ENCODE measurements at places on chromosomes 4 and X.

GRCh38 chrX:104427073-104427472 lies 138.9 kb upstream of the IL1RAPL2 start:
- no peak for DNase-seq

GRCh38 chr4:16532240-16532970 lies 306.1 kb upstream of the TAPT1 start:
- peak; percentile 40 for DNase-seq

GRCh38 chr4:9812501-9813340 lies 31.3 kb downstream of the DRD5 start:
- DNase-seq = peak; percentile 62

DNA sequence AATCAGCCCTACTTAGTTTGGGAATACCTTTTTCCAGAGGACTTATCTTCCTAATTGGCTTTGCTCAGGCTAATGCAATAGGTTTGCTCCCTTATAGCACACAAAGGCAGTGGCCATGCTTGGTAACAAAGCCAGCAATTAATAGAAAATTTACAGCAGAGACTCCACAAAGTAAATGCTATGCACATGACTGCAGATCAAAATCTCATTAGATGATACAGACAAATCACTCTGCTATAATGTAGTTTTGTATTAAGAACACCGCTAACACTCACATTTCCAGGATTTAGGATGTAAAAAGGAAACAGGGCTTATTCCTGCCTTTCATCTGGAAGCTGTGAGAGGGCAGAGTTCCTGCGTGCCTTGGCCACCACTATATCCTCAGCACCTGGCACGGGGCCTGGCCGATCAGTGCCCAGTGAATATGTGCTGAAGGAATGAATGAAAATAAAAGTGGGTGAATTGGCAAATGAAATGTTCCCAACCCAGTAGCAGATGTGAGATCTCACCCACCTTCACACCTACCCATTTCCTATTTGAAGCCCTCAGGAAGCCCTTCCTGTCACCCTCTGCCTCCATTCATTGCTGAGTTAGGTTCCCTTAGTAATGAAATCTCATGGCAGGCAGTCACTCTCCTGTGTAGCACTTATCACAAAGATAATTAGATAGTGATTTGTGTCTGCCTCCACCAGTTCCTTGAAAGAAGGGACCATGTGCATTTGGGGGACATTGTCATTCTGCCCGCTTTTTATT lies 5.1 kb downstream of the SEPTIN6 start:
- no peak for DNase-seq

DNA sequence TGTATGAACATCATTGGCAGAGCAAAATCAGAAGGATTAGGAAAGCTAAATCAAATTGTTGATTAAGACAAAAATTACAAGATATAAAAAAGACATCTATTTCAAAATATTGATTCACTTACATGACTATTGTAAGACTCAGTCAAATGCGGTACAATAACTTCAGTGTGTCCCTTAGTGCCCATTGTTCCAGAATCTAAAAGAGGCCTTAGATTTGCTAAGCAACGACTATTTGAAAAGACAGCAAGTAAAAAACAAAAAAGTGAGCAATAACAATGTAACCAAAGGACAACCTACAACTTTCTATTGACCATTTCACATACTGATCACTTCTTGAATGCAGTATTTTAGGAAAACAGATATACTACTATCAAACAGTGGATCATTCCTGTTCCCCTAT lies 65.6 kb downstream of the UBA6 start:
- peak; percentile 32 for DNase-seq

DNA sequence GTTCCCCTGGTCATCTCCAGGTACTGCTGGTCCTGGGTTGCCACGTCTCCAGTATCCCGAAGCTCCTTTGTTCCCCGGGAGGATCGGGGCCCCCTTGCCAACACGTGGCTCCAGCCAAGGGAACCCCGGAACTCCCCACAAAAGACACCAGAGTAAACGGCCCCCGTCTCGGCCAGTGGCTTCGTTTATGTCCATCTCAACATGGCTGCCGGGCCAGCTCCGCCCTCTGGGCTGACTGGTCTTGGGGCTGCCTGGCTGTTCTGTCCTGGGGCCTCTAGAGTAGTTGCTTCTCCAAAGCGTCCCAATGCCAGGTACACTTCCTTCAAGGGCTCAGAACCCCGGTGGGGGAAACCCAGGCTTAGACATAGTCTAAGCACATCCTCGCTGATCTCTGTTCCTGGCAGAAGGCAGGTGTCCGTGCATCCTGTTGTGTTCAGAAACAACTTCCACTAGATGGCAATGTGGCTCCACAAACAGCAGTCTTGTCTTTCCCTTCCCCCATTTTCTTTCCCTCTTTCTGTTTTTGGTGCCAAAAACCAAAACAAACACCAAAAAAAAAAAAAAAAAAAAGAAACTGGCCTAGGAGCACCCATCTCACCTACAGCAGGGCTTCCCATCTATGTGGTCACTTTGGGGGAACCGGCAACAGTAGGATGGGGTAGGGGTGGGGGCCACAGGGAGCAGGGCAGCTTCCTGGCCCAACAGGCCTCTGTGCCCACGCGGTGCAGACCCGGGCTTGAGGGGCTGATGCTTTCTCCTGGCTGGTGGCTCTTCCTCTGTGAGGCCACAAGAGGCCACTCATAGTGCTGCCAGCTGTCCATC lies 35.3 kb downstream of the NBDY start:
- DNase-seq = peak; percentile 89
